ENCODE measurements at places on chromosomes 13 and 19.

DNA sequence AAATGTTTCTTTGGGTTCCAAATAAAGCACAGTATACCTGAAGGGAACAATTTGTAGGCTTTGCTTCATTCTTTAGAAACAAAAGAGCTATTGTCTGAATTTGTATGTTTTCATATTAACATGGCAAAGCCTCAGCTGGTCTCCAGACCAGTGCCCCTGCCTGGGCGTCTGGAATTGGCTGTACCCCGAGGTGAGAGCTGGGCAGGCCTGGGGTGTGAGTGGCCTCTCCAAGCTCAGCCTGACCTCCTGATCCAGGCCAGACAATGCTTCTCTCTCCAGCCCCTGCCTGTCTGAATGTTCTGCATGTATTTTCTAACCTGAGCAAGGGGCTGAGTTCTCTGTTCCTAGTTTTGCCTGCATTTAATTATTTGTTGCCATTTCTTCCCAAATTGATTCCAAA, 66.3 kb upstream of the MCF2L start:
- DNase-seq, result no peak

GRCh38 chr13:79455331-79455730, 25.6 kb upstream of the NDFIP2 start:
- no peak for DNase-seq

GRCh38 chr19:28034936-28035335, 1178.0 kb downstream of the UQCRFS1 start:
- no peak for DNase-seq

DNA sequence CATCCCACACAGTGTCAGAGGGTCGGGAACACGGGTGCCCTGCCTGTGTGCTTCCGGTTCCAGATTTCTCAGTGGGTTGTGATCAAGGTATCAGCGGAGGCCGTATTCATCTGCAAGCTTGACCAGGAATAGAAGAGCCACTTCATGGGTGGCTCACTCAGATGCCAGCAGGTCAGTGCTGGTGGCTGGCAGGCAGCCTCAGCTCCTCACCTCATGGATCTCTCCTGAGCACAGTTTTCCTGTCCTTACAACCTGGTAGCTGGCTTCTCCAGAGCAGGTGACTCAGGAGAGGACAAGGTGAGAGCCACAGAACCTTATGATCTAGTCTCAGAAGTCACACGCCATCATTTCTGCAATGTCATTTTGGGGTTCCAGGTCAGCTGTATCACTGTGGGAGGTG, 44.8 kb upstream of the SPATA13 start:
- no peak for DNase-seq

DNA sequence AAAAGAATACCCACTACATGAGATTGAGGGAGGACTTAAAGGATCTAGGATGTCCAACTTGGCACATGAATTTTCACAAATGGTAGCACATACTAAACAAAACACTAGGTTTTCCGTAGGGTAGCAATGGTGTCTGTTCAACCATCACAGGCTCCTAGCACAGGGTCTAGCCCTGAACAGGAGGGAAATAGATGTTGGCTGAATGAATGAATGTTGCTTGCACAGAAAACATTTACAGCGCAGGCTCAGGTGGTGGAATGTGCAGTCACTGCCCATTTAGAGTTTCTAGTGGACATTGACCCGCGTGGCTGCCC, 1.9 kb upstream of the MYCBP2 start:
- no peak for DNase-seq

GRCh38 chr13:75639454-75639853, 3.3 kb downstream of the LMO7 start:
- no peak for DNase-seq

GRCh38 chr19:32367063-32367462, 21.7 kb downstream of the ZNF507 start:
- DNase-seq, result no peak

GRCh38 chr19:35352448-35353304, 5.0 kb downstream of the FFAR1 start:
- DNase-seq, result peak; percentile 88

GRCh38 chr13:23160638-23161480, 19.9 kb upstream of the SGCG start:
- DNase-seq, result no peak

- DNase-seq, result no peak
Measured at GRCh38 chr19:2230807-2231533, 5.2 kb downstream of the PLEKHJ1 start.

DNA sequence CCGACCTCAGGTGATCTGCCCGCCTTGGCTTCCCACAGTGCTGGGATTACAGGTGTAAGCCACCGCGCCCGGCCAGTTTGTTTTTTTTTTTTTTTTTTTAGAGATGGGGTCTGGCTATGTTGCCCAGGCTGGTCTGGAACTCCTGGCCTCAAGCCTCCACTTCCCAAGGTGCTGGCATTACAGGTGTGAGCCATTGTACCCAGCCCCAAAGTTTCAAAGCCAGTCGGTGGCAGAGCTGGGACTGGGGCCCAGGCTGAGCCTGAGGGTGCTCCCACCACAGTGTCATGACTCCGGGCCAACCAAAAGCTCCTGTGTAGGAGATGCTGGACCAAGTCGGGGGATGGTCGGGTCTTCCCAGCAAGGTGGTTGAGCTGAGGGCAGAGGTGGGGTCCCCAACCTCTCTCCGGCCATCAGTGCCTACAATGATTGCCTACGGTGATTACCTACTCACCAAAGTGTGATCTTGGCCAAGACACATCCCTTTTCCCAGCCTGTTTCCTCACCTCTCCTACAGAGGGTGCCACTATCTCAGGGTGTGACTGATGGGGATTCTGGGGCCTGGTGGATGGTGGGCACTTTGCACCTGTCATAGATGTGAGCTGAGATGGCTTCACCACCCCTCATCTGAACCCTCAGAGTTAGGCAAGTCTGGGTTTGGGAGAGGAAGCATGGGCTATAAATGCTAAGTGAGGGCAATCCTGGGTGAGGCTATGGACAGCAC, 5.9 kb upstream of the SAMD1 start:
- no peak for DNase-seq

DNA sequence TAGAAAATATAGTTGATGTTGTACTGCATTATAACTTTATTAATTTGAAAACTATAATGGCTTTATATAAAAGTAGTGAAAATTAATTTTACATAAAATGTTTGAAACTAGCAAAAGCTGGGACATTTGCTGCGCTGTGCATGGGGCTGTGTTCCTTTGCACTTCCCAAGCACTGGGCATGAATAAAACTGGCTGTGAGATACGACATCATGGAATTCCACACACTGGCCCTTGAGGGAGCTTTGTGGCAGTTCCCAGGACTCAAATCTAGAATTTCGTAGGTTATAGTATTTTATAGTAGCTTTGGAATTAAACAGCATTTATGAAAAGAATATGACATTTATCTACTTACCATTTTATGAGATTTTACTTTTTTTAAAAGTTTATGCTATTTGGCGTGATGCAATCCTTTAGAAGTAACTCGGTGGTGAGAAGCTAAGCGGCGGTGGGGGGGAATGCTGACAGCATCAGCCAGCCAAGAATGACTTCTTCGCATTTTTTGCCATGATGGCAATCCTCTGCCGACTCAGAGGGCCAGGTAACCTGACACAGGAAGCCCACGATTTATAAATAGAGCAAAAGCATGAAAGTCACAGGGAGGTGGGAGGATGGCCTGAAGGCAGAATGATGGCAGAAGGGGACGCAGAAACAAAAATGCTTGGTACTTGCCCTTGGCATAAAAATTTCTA, 553.5 kb downstream of the MYO16 start:
- DNase-seq, result no peak

DNA sequence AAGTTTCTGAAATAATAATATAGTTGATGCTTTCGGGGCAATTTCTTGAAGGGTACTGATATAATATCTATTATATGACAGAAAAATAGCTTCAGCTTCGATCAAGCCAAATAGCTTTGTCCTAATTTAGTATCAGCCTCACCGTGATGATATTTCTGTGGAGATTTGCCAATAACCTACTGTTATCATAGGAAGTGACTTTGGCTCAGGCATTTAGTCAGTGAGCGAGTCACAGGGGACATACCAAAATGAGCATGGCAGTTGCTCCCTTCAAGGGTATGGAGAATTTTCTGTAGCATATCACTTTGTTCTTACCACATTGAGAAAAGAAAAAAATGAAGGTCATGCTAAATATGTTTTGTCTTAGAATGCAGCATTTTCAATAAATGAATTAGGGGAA, 767.6 kb upstream of the SLITRK1 start:
- DNase-seq, result no peak

- no peak for DNase-seq
Measured at GRCh38 chr13:105538346-105538745, 997.1 kb downstream of the EFNB2 start.

GRCh38 chr13:35621989-35622388, 145.5 kb upstream of the MAB21L1 start:
- DNase-seq, result no peak
